ENCODE measurements at places on chromosomes 2 and 18.
A peak's percentile ranks its signal among the peaks of the same experiment; 100 is the strongest.

- DNase-seq, result no peak
Observed at GRCh38 chr2:175552902-175553301, 371.4 kb upstream of the ATP5MC3 start.

GRCh38 chr2:26640331-26640745 is 828 bp downstream of the CIB4 start:
- DNase-seq, result no peak

DNA sequence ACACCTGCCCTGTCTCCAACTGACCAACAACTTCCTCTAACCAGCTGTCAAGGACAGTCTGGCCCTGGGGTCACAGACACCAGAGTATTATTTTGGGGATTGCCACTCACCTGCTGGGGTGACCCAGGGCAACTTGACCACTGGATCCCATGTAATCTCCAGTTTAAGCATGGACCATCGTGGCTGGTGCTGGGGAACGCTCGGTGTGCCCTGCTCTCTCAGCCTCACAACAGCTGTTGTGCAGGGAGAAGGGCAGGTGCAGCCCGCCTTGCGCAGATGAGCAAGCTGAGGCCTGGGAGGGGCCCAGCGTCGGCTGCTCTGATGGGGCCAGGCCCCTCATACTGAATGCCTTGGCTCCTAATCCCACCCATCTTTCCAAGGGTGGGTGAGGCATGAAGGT is 21.0 kb upstream of the INHBB start:
- no peak for DNase-seq

DNA sequence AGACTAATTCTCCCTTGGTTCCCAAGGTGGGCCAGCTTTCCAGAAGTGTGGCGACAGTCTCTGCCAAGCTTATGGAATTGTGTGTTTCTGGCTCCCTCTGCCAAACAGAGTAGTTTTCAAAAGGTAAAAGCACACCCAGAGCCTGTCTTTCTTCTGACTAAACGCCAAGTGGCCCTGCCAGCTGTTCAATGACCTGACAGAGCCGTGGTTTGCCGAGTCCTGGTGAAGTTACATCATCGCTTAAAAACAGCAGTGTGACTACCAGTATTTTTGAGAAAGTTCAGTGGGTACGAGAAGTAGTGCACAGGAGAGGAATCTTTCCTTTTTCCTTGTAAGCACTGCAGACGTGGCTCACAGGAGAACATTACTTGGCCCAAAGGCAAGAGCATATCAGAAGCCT is 1.9 kb downstream of the PER2 start:
- peak; percentile 67 for DNase-seq

DNA sequence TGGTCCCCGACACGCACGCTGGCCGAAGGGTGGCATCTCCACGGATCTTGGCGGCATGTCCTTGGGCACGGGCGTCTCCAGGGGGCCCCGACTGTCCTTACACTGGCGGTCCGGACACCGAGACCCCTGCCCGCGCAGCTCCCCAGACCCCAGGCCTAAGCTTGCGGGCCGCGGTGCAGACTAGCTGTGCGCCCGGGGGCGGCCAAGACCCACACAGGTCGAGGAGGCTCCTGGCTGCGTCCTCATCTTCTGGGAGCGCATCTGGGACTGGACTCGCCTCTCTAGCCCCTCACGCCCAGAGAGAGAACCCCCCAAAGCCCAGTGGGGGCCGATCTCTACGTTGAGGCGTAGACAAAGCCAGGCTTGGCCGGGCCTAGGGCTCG is 475 bp upstream of the TWIST2 start:
- no peak for DNase-seq

DNA sequence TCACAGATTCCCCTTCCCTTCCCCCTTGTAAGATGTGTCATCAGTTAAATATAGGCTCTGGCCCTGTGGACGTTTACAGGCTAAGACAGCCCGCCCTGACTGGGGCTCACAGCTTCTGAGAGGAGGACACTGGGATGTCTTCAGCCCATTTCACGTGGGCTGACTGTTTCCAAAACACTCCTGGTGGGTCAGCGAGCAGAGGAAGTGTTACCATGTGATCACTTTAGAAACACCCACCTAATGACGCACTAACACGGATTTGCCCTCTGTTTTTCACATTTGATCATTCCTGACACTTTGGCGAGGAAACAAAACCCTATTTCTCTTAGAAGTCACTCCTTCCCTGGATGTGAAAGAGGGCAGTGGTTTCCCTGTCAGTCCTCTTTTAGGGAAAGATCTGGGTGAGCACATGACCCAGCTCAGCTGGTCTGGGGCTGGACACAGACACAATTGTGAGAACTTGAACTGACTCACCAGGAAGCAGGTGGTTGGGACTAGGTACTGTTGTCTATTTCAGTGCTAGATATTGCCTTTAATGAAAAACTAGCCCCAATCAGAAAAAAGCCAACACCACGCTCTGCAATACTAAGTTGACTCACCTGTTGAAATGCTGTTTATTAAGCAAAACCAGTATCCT is 38.8 kb downstream of the BMP10 start:
- no peak for DNase-seq

DNA sequence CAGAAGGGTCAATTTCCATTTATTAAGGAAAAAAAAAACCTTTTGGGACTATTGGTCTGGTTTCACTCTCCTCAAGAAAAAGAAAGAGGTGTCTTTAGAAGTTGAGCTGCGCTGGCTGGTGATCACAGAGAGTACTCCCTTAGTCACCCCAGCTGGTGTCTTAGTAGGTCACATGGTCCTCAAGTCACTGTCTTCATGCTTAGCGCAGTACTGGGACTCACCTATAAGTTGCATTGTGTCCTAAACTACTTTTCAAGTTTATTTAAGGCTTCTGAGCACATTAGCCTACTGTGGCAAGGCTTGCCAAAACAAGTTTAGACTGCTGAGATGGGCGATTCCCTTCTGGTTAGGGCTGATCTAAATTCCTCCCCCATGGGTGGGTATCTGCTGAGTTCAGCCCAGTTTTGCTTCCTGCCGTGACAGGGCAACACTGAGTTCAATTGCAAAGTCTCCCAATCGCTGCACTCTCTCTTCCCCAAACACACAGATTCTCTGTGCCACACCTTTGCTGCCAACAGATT is 824.9 kb upstream of the CRIM1 start:
- no peak for DNase-seq

DNA sequence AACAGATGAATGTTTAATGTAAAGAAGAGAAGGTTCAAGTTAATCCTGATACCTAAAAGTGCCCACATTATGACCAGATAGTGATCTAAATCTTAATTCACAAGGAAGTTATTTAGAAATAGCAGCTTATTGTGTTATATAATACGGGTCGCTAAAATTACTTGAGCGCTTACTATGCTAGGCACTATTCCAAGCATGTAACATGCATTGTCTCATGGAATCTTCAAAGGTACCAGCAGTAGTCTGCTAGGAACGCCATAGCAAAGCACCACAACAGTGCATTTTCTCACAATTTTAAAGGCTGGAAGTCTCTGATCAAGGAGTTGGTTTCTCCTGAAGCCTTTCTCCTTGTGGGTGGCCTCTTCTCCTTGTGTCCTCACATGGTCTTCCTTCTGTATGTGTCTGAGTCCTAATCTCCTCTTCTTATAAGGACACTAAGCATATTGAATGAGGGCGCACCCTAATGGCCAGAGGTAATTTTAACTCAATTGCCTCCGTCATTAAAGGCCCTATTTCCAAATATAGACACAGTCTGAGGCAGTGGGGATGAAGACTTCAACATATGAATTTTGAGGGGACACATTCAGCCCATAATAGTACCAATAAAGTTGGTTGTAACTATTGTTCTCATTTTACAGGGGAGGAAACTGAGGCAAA is 118.4 kb downstream of the LRRC30 start:
- DNase-seq, result no peak

DNA sequence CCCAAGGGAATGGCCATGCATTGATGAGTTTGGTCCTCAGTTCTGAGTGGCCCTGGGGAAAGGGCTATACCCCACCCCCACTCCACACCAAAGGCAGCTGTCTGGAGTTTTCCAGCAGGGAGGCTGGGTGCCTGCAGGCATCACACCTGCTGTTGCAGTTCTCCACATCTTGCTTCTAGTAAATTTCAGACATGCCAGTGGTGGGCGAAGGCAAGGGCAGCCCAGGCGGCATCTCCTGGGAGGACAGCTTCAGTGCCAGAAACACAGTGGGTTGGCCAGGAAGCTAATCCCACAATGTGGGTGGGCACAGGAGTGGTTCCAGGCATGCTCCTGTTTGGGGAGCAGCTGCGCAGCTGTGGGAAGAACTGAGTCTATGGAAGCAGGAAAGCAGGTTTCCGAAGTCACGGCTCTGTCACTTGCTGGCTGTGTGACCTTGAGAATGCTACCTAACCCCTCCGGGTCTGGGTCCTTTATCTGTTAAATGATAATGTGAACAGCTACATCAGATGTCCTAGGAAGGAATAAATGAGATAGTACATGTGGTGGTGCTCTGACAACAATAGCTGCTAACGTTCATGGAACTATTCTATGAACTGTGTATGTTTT is 84.6 kb upstream of the SPTBN1 start:
- DNase-seq, result no peak

DNA sequence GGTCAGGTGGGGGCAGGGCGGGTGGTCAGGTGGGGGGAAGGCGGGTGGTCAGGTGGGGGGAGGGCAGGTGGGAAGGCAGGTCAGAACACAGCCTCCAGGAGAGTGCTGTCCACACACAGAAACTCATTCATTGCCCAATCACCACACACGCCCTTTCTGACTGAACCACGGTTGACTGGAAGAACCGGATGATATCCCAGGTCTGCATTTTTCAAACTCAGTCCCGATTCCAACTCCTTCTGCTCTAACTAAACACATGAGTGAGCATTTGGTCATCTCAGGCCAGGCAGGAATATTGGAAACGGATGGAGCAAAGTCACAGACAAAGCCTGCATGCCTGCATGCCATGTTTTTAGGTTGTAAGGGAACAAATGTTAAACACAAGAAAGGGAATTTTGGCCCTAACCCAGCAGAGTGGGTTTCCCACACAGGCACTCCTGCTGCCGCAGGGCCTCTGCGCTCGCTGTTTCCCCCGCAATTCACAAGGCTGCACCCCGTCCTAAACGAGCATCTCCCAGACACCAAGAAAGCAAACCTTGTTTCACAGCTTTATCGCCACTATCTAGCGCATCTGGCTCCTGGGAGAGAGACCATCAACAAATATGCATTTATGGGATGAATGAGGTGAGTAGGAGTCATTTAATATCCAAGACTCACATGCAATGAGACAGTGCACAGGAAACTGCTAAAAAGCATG is 100.1 kb downstream of the ZNF516 start:
- DNase-seq, result no peak

DNA sequence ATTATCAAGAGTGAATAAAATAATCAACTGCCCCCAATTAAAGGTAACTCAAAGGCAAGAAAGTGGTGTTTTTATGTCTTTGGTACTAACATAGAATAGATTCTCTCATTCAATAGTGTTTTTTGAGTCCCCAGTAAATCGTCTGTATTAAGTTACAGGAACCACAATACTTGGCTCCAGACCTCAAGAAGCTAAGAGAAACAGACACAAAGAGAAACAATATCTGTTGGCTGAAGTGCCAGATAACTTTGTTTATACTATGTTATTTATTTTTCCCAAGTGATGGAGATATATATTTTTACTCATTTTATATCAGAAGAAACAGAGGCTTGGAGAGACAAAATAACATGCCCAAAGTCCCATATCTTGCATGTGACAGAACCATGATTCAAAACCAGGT is 201.7 kb upstream of the HNRNPA3 start:
- no peak for DNase-seq

DNA sequence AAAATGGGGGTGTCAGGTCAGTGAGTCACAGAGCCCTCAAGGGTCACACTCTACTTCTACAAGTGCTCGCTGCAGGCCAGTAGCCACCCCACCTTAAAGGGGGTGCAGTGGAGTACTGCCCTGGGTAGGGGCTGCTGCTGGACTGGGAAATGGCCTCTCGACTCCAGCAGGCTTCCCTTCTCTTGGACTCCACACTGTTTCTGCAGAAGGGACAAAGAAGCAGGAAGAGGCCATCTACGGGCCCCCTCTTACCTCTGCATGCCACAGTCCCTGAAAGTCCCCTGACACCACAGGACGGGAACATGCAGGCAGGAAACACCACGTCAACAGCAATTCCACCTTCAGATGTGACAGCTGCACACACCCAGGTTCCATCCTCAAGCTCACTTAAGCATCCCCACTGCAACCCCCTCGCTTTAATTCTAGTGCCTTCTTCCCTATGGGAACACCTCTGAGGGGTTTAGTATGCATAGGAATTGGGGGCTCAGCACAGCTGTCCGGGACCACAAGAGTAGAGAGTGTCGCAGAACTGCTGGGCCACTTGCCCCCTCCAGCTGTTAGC is 22.3 kb downstream of the SNED1 start:
- no peak for DNase-seq

DNA sequence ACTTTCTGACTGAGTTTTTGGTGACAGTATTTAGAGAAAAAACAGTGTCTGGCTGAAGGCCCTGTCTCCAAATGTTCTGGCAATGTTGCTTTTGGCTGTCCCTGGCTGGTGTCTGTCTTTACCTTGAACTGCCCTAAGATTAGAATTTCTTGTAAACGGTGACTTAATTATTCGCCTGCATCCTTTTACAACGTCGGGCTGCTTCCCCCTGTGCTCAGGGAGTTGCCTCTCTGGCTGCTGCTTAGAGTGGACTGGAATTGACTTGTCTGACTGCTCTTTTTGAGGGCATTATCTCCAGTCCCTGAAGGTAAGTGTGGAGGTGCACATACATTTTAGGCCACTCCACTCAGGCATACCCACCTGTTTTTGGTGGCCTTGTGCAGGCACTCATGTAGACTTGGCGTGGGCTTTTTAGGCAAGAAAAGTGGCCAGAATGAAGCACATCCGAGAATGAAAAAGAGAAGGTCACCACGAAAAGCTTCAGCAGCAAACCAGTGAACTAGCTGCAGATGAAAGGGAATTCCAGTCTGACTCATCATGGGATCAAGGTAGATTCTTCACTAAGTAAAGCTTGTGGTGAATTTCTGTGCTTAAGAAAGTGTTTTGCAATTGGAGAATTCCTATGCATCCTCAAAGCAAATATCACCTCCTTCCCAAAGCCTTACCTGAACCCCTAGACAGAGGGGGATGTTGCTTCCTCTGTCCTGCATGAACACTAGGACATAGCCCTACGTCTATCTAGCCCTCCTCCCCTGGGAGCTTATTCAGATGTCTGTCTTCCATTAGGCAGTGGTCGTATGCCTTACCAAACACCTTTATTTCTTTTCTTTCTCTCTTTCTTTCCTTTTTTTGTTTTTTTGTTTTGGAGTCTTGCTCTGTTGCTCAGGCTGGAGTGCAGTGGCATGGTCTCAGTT is 230.3 kb upstream of the TRIB2 start:
- no peak for DNase-seq

All from NCI-H1694 treated with DMSO at 0.1 percent for 48 hours (cell line).